ENCODE measurements at places on chromosomes 7 and 10.

DNA sequence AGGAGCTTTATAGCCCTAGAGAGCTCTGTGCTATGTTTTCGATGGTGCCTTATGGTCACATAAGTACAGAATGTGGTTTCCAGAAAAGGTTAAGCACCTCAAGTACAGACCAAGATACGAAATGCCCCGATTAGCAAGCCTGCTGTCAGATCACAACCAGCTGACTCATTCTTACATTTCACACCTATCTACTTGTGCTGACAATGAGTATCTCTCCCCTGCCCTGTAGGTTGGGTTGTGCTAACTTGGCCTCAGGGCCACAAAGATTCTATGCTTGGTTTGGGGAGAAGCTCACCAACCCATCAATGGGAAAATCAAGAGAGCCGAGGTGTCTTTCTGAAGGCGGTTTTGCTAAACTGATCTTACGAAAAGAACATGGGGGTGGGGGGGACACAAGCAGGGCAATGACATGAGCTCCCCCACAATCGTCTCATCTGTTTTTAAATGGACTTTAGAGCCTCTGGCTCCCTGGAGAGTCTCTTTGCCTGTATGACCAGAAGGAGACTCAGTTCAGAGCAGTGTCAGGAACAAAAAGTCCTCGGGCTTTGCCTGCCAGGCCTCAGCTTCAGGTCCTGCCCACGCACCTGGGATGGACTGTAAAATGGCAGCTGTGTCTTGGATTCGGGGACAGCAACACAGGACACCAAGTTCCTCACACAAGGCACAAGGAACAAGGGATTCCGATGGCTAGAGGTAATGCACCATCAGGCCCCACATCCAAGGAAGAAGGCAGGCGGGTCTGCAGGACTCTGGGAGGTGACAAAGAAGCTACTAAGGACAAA is 55.1 kb downstream of the FAM53B start:
- DNase-seq = no peak

GRCh38 chr7:127822822-127823508 is 171.0 kb downstream of the SND1 start:
- DNase-seq = no peak

GRCh38 chr7:117478836-117479224 is 995 bp upstream of the CFTR start:
- no peak for DNase-seq

DNA sequence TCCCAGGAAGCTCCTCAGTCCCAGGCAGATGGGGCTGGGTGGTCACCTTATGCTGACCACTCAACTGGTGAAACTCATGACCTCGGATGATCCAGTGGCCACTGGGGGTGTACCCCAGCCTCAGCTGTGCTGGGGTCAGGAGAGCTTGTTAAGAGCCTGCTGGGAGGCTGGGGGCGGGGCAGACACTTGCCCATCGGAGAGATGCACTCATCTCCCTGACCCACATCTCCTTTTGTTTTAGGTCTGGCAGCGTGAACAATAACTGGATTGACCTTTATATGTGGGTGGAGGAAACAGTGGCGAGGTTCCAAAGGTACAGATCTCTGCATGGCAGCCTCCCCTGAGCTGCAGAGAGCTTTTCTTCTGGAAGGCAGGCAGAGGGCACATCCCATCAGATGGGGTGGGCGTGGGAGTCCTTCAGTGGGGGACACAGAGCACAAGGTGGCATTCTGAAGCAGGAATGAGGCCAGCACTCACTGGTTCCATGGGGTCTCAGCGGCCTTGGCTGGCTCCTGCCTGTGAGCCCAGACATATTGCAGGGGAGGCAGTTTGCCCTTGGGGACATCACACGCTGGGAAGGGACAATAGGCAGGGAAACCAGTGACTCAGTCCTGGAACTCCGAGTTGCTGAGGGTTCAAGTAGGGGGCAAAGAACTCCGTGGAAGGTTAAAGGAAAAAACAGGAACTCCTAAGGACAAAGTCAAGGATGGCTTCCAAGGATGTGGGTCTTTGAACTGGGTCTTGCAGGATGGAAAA is 5.2 kb downstream of the ANTXRL start:
- no peak for DNase-seq
